Activated CD4-positive, alpha-beta T cell treated with anti-CD3 and anti-CD28 coated beads, Interleukin-2, amount 10 ng/mL, durations not matched to agents 24 days and 14 days (primary cell): ENCODE measurements at places on chromosomes 7 and 10. TPM values are rescaled to one million over a fixed set of nuclear protein-coding genes. Genes with fewer than 3 reads are reported as not detected.

KIAA1549 gene
- total RNA-seq: 0.77 and 0.95 TPM in 2 replicates

- DNase-seq: no peak
Observed at GRCh38 chr10:106661133-106661766, 503.3 kb downstream of the SORCS1 start.

DNA sequence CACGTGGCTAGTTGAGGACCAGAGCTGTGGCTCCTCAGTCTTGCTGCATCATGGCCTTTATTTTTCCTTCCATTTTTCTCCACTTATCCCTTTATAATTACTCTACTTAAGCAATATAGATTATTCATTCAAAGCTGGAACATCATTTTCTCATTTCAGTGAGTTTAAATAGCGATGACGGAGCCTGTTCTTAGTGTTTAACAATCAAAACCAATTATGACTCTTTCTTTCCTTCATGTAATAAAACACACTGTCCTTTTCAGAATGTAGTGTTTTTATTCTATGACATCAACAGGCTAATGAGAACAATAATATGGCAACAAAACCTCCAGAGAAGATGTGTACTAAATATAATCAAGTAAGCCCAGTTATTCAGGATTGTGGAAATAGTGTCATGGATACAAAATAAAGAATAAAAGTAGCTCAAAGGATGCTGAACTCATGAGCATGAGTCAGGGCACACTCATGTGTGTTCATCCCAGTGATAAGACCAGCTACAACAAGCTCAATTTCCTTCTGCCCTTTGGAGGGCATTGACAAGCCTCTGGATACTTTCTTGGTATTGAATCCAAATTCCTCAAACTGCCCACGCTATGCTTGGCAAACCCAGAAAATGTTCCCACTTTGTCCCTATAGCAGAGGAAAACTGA is 188.4 kb downstream of the CYP26A1 start:
- DNase-seq: no peak

- DNase-seq: no peak
Observed at GRCh38 chr10:78714225-78714624, 354.5 kb upstream of the ZMIZ1 start.

CTAGE6 gene
- 0.52 and 1.5 TPM in 2 replicates for total RNA-seq

DNA sequence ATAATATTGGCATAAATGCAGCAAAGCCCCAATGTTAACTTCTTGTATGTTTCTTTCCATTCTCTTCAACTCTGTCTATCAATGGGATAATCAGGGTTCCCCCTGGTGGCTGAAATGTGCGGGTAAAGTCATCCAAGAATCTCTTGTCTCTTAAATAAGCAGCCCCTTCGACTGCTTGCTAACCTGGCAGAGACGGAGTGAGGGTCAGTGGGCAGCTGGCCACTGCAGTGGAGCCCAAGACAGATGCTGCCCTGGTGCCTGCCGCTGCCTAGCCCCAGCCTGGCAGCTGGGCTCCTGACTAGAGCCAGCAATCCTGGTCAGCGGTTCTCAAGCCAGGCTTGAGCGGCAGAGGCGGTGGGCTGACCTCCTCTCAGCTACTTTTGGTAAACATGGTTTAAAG is 248.9 kb downstream of the COBL start:
- DNase-seq: peak; percentile 82

DNA sequence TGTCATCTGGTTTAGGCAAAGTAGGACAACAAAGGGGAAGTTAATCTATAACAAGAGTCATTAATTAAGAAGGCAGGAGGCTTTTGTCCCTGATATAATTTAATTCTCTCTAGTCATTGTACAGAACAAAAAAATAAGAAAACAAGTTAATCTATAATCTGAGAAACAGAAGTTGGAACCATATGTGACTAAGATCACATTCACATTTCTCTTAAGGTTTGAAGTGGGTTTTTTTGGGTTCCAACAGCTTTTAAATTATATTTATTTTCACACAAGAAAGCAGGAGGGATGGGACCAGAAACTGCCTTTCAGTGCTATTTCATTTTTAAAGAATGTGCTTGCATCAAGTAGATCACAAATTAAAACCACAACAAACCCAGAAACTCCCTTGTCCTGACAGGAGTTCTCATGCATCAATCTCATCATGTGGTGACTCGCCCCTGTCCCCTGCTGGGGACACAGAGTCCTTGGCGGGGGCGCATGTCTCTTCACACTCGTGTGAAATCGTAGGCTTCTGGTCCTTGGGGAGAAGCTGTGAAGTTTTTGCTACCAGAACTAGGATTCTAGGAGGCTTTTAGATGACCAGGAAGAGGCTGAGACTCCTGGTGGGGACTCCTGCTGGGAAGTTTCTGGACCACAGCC is 10.1 kb upstream of the OPN4 start:
- DNase-seq: no peak

- DNase-seq: no peak
Observed at GRCh38 chr10:25117757-25118156, 57.0 kb upstream of the GPR158 start.

ECHDC3 gene
- total RNA-seq: 0.35 and 0.47 TPM in 2 replicates

- DNase-seq: no peak
Observed at GRCh38 chr7:92609921-92610518, 19.8 kb upstream of the FAM133B start.

- peak; percentile 20 for DNase-seq
Observed at GRCh38 chr7:99791021-99791420, 7.0 kb upstream of the CYP3A4 start.

DNA sequence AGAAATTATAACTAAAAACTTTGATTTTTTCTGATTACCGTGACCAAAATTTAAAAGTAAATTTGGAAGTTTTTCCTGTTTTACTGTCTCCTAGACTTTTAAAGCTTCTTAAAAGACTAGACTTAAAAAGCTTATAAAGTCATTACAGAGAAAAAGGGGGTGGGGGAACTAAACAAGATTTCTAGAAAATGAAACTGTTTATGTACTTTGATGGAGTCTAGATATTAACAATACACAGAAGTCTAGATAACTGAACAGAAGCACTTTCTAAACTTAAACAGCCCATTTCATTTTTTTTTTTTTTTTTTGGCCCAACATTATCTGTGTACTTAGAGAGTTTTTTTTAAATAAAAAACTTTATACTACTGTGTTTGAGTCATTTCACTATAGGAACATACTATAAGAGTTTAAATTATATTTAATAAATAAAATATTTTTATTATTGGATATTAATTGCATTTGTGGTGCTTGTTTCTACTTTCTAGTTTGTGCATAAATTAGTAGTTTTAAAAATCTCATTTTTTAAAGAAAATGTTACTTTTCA is 98.5 kb downstream of the PHTF2 start:
- DNase-seq: no peak

GPR15LG gene
- not detected in 2 replicates for total RNA-seq

- no peak for DNase-seq
Observed at GRCh38 chr10:127198307-127198706, 1.9 kb upstream of the INSYN2A start.

- DNase-seq: no peak
Observed at GRCh38 chr10:19588608-19589007, 227.6 kb upstream of the PLXDC2 start.

DNA sequence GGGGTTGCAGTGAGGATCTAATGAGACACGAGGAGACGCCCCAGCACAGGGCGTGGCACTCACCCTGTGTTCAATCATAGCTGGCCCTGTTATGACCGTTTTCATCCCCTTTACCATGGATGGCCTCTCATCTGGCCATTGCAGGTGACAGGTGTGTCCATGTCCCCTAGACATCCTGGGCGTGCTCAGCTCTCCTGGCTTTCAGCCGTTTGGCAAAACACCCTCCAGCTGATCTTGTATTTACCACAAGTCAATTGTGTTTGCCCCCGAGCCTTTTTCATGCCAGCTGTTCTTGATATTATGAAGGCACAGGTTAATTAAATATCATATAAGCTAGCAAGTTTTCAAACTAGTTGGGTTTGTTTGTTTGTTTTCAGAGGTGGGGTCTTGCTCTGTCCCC is 97.1 kb downstream of the CHST15 start:
- no peak for DNase-seq
